ENCODE measurements at places on chromosomes 5 and 9.

DNA sequence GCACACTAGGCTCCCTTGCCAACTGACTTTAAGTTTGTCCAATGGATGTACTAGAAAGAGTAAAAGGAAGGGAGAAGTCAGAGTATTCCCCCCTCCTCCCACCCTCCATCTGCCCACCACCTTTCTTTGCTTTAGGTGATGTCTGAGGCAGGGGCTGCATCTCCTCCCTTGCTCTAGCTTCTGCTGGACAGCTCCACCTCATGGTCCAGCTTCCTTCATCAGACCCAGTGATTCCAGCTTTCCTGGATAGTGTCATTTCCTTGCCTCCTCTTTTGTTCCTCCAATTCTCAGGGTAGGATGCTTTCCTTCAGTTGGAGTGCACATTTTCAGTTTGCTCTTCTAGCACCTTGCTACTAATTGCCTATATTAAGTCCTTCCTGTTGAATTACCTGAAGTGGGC lies 67.4 kb downstream of the RAD23B start:
- no peak for DNase-seq

GRCh38 chr5:151264113-151264512 lies 11.1 kb downstream of the GM2A start:
- DNase-seq = no peak

DNA sequence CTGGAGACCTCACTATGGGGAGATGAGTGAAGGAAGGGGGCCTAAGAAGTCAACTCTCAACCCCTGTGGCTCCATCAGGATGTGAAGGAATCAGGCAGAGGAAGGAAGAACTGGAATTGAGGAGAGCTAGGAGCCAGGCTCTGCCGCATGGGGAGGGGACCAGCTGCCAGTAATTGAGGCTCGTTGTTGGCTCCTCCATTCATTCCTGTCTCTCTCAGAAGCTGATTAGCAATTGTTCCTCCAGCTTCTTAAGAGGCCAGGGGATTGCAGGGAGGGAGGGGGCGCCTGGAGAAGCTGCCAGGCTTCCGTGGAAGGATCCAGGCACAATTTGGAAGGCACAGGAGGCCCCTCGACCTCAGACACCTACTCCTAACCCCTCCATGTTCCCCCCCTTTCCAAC lies 20.5 kb upstream of the TTLL11 start:
- DNase-seq = no peak

- DNase-seq = no peak
Measured at GRCh38 chr9:100739666-100740065, 161.8 kb downstream of the CAVIN4 start.

DNA sequence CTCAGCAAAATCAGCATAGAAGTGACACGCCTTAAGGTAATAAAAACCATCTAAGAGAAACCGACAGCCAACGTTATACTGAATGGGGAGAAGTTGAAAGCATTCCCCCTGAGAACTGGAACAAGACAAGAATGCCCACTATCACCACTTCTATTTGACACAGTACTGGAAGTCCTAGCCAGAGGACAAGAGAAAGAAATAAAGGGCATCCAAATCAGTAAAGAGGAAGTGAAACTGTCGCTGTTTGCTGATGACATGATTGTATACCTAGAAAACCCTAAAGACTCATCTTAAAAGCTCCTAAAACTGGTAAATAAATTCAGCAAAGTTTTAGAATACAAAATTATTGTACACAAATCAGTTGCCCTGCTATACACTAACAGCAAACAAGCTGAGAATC lies 393.3 kb downstream of the KIF4B start:
- DNase-seq = no peak

DNA sequence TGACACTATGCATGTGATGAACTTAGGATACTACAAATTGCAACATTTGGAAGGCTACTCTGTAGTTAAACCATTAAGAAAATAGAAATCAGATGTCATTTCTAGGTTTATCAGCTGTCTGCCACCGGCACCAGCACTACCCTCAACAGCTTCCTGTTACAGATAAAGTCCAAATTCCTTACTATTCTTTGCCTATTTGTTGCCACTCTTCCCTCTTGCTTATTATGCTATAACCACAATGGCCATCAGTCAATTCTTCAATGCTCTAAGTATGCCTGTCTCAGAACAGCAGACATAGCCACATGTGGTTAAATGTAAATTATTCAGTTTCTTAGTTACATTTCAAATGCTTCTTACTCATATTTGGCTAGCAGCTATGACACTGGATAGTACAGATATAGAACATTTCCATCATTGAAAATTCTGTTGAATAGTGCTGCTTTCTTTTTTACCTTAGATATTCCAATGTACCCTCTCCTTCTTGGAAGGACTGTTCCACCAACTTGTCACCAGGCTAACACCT lies 21.0 kb downstream of the DHX29 start:
- no peak for DNase-seq

GRCh38 chr5:11528720-11529119 lies 375.5 kb downstream of the CTNND2 start:
- DNase-seq = no peak

DNA sequence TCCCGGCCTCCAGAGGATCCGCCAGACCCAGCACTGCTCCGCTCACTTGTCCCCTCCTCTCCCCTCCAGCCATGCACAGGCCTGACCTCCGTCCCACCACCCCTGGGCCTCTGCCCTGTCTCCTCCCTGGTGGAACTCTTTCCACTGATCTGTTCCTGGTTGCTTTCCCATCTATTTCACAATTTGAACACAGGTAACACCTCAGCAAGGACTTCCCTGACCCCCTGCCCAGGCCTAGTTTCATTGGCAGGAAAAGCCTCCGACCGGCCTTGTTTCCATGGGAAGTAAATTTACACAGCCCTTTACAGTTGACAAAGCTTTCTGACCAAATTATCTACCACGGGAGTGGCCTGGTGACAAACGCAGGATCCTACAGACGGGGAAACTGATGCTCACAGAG lies 14.8 kb downstream of the QSOX2 start:
- DNase-seq = no peak

GRCh38 chr5:887947-888637 lies 4.5 kb downstream of the BRD9 start:
- DNase-seq = no peak

GRCh38 chr9:34520096-34520495 lies 2.7 kb downstream of the ENHO start:
- no peak for DNase-seq

DNA sequence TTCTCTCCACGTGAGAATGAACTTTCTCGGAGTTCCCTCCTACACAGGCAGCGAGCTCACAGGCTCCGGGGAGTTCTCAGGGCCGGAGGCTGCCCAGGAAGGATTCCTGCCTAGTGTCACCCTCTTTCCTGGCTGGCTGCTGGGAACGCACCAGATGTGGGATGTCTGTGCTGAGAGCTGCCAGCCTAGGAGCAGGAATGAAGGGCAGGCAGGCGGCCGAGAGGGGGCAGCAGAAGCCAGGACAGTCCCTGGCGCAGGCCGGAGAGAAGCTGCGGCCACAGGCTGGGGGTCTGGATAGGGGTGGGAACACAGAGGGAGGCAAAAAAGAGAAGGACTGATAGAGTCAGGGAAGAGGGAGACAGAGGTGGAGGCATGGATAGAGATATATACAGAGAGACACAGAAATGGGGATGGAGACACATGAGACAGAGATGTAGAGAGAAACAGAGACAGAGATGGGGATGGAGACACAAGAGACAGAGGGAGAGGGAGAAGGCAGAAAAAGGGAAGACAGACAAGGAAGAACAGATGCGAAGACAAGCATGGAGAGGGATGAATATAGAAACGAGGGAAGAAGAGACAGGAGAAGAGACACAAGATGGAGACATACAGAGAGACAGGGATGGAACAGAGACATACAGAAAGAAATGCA lies 25.3 kb upstream of the ENHO start:
- peak; percentile 88 for DNase-seq

DNA sequence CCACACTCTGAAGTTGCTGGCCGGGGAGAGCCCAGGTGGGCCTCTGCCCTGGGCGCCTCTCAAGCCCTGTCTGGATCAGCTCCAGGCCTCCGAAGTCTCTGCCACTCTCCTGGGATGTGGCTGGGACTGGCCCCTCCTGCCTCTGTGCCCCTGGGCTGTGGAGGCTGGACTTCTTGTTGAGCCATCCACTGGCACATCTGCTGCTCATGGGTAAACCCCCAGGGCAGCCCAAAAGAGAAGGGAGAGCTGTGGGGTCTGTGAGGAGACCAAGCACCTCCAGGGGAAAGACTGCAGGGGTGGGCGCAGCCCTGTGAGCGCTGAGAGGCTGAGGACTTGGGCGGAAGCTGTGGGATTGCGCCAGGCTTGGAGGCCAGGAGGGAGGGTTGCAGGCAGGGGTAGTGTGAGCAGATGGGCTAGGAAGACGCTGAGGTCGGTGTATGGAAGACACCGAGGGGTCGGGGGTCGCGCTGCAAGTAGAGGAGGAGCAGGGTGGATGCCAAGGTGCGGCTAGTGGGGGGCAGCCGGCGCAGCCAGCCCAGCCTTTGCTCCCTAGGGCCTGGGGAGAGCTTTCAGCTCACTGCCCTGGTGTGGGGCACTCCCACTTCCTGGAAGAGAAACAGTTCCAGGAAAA lies 118.1 kb downstream of the WNK2 start:
- DNase-seq = no peak

DNA sequence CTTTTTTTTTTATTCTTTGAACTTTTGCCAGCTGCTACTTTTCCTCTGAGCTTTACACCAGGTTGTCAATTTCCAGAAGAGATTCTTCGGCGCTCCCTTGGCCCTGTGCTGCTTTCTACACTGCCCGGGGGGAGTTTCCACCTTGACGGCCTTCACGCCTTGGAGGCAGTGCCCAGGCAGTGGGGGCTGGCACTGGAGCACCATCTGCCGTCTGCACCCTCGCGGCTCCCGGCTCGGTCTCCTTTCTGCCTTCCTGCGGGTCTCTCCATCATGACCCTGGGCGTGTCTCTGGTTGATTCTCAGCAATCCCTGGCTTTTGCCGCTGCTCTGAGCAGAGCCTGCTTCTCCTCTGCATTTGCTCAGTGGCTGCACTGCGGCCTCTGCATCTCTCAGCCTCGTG lies 2.9 kb downstream of the SLC6A18 start:
- no peak for DNase-seq

- DNase-seq = no peak
Measured at GRCh38 chr5:135890867-135891266, 4.8 kb downstream of the IL9 start.

DNA sequence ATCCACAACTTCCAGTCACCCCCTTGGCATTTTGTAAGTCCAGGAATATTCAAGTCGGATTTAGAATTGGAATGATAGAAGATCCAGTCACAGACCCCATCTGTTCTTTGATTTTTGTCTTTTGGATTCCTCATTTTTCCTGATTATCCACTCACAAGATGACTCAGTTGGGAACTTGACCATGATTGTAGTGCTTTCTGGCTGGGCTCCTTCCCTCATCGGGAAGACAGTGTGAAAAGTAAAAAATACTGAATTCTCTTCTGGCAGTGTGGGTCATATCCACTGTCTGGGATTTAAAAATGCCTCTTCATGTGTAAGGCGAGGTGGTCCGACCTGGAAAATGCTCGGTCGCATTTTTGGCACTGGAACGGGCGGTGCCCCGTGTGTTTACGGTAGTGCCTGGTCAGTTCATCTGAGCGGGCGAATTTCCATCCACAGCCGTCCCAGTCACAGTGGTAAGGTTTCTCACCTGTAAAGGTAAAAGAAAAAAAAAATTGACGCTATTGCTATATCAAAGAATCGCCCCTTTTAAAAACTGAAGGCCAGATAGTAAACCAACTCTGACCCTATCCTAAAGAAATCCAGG lies 4.0 kb downstream of the KLF4 start:
- no peak for DNase-seq

GRCh38 chr5:123594434-123594833 lies 82.5 kb downstream of the CSNK1G3 start:
- no peak for DNase-seq

GRCh38 chr9:93119703-93119952 lies 14.4 kb downstream of the NINJ1 start:
- DNase-seq = no peak

GRCh38 chr5:92353107-92354030 lies 970.3 kb upstream of the ARRDC3 start:
- DNase-seq = no peak

- peak; percentile 68 for DNase-seq
Measured at GRCh38 chr5:178440181-178440580, 150.0 kb downstream of the COL23A1 start.

- DNase-seq = peak; percentile 58
Measured at GRCh38 chr9:136482046-136482792, 621 bp downstream of the SEC16A start.
